ENCODE measurements at places on chromosomes 2 and 18.

DNA sequence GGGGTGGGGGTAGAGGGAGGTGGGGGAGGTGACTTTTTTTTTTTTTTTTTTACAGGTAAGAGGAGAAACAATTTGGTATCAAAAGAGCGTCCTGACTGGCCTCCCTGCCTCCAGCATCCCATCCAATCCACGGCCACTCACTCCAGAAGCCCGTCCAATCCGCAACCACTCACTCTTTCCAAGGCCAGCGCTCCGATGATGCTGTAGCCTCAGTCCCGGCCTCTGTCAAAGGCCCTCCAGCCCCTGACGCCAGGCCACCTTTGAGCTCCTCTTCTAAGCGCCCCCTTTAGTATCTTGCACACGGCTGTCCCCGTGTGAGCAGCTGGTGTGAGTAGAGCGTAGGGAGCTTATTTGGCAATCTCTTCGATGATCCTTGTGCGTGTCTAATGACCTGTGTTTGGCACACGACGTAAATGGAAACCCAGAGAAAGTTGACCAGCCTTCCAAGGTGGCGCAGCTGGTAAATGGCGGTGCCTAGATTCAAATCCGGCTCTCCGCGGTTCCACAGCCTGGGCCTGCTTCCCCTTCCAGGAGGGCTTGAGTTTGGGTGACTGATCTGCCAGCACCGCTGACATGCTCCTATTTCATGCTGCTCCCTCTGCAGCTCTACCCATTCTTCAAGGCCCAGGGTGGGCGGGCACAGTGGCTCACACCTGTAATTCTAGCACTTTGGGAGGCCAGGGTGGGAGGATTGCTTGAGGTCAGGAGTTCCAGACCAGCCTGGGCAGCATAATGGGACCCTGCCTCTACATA lies 23.8 kb upstream of the PXDN start:
- no peak for DNase-seq

DNA sequence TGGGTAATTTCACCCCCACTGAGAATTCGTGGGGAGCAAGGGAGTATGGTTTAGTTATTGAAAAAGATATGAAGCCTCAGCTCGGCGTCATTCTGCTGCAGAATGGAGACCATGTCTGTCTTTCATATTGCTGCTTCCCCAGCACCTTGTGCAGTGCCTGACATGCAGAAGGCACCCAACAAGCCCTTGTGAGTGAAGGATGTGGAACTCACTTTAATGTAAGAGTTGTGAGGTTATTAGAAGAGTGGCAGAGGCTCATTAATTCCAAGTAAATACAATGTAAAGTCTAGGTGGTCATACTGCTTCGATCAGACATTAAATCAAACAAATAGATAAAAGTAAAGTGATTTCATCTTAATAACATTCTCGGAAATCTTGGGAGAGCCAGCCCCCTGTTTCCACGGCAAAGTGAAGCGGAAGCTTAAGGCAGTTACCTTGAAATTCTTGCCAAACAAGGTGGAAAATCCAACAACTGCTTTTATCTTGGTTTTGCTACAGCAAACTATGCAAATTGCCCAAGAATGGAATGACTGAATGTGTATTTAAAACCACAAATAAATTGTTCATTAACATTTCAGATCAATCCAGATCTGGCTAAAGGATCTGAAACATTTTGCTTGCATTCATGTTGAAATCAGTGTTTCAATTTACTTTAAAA lies 9.6 kb downstream of the CFAP221 start:
- no peak for DNase-seq

DNA sequence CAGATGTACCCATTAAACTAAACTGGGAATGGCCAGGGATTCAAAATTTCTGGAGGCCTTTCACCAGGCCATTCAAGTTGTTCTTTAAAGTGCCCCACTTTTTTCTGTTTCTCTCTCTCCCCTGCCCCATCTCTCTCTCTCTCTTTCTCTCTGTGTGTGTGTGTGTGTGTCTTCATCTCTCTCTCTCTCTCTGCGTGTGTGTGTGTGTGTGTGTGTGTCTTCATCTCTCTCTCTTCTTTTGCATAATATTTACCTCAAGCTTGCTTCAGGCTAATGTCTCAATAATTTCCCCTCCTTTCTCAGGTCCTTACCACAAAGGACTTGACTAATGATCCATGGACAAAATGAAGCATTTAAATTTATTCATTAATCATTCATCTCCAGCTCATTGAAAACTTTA lies 164.2 kb upstream of the KLHL14 start:
- DNase-seq: no peak

DNA sequence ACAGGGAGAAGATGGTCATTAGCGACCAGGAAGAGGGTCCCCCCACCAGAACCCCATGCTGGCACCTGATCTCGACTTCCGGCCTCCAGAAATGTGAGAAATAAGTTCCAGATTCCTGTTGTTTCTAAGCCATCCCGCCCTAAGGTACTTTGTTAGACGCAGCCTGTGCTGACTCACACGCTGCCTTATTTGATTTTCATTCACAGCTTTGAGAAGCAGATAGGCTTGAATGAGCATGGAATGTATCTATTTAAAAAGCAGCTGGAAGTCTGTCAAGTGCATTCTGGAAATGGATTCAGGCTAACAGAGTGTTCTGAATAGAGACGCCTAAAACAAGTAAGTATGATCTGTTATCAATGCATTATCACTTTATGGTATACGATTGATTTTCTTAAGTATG lies 8.3 kb upstream of the IL1R2 start:
- no peak for DNase-seq

GRCh38 chr2:13681936-13682335 lies 950.6 kb upstream of the LRATD1 start:
- no peak for DNase-seq

DNA sequence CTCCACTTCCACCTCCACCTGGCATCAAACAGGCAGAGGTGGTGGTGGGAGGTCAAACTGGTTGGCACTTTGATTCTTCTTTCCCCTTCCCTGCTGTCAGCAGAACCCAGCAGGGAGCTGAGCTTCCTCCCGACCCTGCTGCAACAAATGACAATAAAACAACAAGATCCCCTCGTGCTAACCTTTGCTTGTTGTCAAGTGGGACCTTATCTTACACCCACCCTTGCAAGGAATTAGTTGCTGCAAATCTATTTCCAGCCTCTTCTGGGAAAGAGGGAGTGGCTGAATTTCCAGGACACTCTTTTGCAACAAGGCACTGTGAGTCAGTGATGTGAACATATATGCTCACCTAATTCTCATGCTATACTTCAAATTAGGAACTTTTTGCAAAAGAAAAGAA lies 655.1 kb downstream of the DSC3 start:
- DNase-seq: no peak

DNA sequence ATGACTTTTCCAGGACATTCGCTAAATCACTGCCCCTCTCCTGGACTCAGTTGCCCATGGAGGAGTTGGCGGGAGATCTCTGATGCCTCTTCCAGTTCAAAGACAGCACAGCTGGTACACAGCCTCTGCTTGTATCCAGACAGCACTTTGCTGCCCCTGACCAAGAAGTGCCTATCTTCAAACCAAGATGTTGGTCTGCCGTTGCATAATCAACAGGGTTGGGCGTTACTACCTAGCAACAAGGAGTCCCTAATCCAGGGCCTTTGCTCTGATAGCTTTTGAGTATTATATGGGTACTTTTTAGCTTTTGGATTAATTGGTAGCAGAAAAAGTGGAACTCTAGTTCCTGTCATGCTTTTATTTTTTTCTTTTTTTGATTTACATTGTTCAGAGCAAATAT lies 166.6 kb downstream of the FAM210A start:
- no peak for DNase-seq

GRCh38 chr2:102520009-102520408 lies 47.0 kb downstream of the SLC9A4 start:
- no peak for DNase-seq

DNA sequence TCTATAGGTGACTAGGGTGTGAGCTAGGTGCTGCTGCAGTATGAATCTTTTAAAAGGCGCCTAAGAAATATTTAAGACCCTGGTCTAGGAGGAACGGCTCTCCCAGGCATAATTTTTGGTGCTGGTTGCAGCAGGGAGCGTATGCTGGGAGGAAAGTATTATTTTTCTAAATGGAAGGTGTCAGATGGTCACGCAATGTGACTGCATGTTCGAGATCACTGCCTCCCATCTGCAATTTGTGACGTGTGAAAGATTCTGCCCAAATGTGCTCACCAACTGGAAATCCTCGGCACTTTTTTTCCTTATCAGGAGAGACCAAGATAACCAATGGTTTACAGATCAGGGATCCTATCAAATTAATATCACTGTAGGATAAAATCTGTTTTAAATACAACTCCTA lies 95.6 kb upstream of the KLHL14 start:
- DNase-seq: no peak

DNA sequence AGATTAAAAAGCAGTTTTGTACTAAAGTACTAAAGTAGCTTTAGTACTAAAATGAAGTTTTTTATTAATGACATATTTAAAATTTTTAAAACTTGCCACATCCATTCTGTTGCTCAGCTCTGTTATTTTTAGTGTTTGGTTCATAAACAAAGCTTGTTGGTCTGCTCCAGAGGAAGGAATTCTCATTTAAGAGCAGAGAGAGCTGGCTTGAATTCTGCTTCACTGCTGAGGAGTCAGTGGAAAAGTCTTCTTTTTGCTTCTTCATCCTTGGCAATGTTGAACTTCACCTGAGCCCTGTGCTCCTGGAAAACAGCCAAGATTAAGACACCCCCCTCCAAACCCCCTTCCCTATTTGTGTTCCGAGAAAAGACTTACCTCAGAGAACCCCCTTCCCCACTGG lies 40.6 kb downstream of the TMEM87B start:
- DNase-seq: no peak

GRCh38 chr2:17579605-17580318 lies 39.3 kb downstream of the VSNL1 start:
- no peak for DNase-seq

- no peak for DNase-seq
These were observed 73.3 kb upstream of the KLF7 start for GRCh38 chr2:207238831-207239701.

GRCh38 chr2:173521450-173522192 lies 166.9 kb downstream of the CDCA7 start:
- DNase-seq: no peak

DNA sequence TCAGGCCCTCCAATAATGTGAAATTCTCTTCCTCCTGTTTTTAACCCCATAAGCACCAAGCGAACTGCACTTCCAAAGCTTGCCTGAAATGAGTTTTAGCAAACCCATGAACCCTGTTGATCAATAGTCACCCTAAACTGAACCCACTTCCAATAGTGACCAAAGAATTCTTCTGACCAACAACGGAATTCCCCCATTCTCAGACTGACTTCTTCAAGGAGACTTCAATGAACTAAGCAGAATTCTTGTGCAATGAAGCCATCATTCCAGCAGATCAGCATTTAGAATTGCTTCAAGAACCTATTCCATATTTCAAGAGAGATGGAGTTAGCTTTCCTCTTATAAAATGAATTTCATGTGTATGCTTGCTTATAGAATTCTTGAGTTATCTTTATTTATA lies 176.9 kb upstream of the FN1 start:
- no peak for DNase-seq

GRCh38 chr2:50753234-50753633 lies 278.7 kb downstream of the NRXN1 start:
- no peak for DNase-seq

DNA sequence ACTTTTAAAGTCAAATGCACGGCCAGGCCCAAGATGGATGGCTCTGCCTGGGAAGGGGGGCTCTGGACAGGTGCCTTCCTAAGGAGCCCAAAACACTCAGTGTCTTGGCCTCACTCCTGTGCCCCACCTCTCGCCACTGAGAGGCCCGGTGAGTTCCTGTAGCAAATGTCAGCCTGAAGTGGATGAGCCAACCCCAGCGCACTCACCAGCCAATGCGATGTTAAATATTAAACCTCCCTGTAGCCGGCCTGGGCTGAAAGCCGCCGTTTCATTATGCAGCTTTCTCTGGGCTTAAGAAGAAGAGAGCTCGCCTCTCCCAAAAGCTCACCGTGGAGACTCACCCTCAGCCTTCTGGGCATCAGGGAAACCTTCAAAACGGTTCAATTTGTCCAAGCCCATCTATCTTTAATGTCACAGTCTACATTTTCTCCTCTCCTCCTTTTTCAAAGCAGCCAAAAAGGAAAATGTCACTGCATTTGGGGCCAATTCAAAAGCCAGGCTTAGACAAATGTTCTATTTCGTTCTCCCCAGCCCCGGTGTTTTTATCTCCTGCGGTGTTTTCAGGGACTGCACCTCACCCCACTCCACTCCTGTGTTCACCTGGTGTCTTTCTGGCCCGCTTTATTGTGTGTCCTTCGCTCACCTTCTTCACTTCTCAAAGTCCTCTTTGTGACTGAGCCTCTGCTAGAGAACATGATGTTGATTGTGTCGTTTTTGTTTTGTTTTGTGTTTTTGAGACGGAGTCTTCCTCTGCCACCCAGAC lies 124.0 kb downstream of the NRP2 start:
- no peak for DNase-seq

DNA sequence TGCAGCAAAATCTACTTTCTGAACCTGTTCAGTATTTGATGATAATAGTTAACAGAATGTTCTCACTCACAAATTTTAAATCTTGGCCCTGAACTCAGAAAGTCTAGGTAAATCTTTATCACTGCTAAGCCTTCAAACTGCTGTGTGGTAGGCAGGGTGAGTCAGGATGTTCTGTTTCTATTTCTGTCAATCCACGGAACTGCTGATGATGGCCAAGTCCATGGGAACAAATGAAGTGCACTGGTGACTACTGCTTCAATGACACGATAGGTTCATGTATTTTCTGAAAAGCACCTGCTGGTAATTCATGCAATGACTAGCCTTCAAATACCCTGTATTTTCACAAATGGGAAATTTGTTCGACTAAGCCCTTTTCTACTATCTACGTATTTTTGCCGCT lies 14.2 kb downstream of the NIFK start:
- no peak for DNase-seq

- DNase-seq: no peak
These were observed 215.5 kb upstream of the CWC22 start for GRCh38 chr2:180222644-180223043.

DNA sequence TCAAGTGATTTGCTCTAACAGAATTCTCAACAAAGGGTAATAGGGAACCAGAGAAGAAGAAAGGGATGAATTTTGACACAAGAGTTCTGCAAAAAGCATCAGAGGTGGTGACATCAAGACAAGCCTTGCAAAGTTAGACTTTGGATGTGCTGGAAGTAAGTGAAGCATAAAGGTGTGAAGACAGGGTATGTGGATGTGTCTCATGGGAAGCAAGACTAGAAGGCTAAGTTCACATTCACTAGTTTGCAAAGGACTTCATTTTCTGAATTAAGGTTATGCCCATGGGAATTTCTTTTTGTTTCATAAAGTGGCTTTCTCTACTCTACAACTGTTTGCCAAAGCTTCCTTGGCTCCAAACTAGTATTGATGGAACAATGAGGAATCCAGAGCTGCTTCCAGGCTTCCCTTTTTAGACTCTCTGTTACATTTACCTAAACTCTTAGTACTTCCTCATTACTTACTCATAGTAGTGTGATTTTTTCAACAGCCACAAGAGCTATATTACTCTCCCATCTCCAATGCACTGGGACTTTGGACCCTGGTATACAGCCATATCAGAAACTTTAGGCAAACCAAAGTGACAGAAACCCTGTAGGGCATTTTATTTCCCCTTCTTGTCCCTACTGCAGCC lies 21.1 kb upstream of the IHH start:
- DNase-seq: no peak
